ENCODE measurements at places on chromosomes 1 and 21. TPM values are rescaled to one million over a fixed set of nuclear protein-coding genes. Genes with fewer than 3 reads are reported as not detected.

ARMH1 gene
- 5.9 TPM for total RNA-seq

S100A14 gene
- not detected for total RNA-seq

VWA1 gene
- total RNA-seq: 9.6 TPM

PDC gene
- total RNA-seq: not detected

GRCh38 chr1:207423560-207424292, 30.4 kb upstream of the CR2 start:
- no peak for DNase-seq

GRCh38 chr1:100496896-100497295, 41.0 kb upstream of the GPR88 start:
- DNase-seq: no peak

GRCh38 chr1:75708910-75709309, 15.6 kb upstream of the ACADM start:
- no peak for DNase-seq

DNA sequence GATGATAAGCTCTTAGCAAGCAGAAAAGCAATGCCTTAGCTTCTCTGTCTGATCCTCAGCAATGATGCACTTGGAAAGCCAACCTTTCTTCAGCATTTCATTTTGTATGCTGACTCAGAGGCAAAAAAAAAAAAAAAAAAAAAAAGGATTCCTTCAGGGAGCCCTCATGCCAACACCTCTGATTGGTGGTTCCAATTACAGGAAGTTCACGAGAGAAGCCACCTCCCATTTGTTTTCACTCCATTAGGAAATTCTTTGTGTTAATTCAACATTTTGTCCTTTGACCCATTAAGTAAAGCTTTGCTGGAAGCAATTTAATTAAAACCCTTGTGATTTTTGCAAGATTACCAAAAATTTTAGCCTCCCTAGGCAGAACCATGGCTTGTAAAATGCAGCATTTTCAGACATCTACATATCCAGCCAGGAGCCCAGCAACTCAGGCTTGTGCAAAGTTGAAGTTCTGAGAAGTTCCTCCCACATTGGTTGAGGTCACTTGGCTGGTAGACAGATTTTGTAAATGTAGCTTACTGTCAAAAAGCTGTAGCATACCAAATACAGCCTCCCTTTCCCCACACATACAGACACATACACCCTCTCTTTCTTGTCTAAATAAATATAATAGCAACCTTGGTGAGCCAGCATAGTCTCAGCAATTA, 27.1 kb upstream of the VTCN1 start:
- no peak for DNase-seq
